ENCODE measurements at places on chromosomes 3 and 15.

DNA sequence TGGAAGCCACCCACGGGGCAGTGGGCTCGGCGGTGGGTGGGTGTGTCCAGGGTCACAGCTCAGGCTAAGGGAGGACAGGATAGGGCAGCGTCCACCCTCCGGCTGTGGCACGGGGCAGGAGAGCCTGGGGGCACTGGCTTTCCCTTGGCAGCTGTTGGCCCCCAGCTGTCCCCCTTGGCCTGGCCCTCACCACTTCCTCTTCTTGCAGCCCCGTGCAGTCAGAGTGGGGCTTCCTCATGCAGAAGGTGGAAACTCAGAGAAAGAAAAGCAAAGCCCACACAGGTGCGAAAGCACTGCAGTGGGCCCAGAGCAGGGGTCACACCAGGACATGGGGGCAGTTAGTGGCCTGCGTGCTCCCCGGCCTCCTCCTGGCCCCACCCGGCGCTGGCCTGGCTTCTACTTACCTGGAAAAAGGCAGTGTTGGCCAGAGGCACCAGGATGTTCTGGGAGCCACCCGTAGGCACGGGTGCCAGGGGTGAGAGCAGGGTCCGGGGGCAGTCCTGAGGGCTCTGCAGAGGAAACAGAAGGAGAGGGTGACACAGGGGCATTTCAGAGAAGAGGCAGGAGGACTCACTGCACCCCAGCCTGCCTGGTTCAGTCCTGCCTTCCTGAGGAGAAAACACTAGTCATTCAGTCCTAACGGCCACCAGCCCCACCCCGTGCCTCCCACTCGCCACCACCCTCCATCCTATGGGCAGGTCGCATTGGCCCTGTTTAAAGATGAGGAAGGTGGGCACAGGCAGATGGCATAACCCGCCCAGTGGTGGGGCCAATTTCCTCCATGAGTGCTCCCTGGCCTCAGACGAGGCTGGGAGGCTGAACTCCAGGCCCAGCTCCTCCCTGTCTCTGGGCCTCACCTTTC lies 28.3 kb downstream of the PLXND1 start:
- DNase-seq: peak; percentile 88

DNA sequence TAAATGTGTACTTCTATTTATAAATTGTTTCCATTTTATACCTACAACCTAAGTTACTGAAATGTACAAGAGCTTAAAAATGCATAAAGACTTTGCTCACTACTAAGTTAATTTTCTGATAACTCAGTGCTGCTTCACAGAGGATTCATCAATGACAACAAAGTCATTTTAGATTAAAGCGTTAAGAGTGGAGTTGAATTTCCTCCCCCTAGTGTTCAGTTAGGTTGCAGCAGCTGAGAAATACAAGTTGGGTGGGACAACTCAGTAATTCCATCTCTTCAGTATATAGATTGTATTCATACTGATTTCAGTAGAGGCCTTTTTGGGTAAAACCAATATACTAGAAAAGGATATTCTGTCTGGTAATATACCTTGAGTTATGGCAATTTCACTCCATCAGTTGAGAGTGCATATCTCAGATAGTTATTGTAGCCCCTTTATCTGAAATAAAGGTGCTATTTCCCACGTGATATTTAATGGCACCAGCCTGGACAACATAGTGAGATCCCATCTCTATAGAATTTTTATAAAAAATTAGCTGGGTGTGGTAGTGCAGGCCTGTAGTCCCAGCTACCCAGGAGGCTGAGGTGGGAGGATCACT lies 6.9 kb upstream of the RPL35A start:
- DNase-seq: no peak

DNA sequence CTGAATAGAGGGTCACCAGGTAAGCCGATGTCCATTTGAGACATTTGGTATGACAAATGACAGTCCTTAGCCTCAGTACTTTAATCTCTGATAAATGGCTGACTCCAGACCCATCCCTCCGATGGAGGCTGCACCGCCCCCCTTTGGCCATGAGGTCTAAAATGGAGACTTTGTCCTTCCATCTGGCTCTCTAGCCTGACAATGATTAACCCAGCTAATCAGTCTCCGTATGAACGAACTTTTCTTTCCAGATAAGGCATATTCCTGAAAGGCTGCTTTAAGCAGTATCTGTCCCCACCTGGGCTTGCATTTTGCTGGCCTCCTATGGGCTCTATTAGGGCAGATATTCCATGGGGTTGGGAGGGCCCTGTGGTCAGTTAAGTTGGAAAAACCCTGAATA lies 10.8 kb upstream of the MYZAP start:
- DNase-seq: peak; percentile 82

- DNase-seq: no peak
These were observed 199.3 kb downstream of the GAP43 start for GRCh38 chr3:115822579-115822978.

GRCh38 chr3:130663092-130663491 lies 83.5 kb downstream of the PIK3R4 start:
- DNase-seq: no peak

DNA sequence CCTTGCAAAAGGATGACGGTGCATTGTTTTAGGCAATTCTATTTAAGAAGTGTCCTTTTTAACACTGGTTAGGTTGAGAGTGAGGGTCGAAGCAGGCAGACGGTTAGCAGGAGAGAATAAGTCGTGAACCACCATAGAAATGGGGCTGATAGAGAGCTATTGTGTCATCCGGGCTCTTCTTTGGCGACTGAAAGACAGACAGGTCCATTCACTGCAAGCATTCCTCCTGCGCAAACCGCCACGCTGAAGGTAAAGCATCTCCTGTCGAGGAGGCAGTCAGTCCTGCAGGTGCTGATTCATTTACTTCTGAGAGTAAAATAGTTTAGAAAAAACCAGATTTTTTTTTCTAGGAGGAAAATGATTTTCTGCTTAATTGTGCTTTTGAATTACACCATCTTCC lies 1002.8 kb upstream of the NR2F2 start:
- DNase-seq: no peak

DNA sequence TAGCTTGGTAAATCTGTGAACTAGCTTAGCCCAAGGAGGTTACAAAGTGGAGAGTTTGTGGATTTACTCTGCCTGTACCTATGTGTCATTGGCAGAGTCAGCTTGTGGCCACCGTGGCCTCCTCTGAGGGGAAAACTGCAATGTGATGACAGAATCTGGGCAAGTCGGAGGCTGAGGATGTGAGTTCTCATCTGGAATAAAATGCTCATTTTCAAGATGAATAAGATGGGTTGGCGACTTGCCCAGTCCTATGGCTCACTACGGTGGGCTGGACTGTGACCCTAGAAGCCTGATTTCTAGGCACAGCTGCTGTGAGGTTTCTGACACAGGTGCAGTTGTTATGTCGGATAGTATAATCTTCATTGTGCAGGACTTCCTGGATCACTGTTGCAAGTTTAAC lies 83.7 kb downstream of the ETV5 start:
- no peak for DNase-seq

DNA sequence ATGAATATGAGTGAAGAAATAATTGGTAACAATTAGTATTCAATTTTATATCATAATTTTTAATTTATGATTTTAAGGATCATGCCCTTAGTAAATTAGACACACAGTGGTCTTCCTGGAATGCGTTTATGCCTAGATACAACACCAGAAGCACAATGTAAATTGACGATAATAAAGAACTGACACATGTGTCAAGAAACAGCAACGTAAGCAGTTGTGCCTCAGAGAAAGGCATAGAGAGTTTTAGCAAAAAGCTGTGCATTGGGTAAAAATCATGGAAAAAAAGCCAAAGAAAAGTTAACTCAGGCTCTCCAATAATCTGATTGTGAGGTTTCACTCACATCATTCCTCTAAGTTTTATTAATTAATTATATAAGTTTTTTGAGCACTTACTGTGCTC lies 37.0 kb upstream of the CNTN6 start:
- no peak for DNase-seq

DNA sequence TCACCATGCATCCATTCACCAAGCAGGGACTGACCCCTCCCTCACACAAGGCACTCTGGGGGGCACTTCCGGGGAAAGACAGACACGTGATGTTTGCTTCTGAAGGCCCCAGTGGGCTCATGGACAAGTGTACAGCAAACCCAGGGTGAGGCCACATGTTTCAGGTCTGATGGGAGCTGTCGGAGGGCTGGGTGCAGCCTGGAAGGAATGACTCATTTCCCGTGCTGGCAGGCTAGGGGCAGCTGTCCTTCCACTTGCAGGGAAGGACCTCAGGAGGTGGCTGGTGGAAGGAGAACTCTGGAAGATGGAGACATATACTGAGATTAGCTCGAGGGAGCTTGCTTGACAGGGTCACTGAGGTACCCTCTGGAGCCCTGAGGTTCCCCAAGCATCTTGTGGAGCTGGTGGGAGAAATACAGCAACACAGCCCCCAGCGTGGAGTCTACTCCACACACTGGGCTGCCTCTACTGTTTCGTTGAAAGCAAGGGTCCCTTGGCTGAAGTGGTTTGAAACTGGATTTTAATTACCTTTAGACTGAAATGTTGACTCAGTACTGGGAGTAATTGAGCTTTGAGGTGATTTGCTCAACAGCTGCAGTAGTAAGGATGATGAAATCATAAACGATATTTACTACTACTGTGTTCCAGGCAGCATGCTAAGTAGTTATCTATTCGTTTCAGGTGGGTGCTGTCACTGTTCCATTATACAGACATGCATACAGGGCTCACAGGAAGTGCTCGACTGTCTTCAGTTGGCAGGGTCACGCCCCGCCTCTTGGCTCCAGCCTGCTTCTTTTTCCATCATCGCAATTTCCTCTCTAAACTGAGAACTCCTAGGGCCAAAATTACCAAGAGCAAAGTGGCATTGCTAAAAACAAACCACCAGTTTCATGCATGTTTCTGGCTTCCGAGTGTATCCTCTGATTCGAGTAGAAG lies 230.4 kb downstream of the ADAMTS17 start:
- DNase-seq: peak; percentile 43

DNA sequence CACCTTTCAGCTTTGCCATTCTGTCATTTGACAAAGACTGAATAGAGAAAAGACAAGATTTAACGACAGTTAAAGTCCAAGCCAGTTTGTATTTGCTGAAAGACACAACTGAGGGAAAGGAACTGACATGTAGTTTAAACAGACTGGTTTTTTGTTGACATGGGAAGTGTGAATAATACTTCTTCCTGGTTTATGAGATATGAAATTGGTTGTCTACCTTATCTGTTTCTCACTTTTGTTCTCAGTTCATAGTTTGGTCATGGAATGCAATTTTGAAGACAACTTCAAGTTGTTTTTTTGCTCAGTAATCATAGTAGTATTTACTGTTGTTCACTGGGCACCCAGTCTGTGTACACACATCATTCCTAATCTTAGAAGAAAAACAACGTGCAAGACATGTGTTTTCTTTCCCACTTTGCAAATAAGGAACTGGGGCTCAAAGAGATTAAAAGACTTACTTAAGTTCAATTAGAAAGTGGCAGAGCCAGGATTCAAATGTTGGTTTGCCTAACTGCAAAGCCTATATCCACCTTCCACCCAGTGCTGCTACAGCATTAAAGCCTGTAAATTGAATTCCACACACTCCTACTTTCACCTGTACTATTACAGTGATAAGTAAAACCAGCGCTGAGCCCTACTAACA lies 103.5 kb downstream of the LPP start:
- DNase-seq: no peak

DNA sequence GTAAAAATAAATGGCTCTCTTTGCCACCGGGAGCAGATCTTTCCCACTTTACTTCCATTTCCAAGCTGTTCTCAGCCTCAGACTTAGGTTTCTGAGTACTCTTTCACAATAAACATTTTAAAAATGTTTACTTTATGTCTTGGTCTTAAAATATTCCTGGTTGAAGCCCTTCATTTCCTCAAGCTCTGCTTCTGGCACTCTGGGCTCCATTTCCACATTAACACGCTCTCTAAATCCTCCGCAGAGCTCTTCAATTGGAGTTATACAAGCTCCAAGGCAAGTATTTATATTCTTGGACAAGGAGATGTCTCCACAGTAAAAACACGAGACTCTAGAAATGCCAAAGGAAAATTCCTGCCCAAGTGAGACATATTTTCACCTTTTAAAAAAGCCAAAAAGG lies 169.3 kb downstream of the GREM1 start:
- DNase-seq: no peak

DNA sequence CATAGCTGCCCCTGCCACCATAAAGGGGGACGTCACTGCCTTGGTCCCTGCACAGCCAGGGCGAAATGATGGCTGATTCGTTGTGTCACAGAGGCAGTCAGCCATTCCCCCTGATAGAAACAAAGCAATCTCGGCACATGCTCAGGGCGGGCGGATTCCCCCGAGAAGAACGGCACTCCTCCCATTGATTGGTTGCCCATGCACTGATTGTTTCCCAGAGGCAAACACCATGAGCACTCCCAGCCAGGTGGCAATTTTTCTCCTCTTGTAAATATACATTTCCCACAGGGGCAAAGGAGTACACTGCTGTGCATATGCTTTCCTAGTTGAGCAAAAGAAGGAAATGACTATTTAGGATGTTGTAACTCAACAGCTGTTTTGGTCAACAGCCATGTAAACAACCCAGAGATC lies 56.5 kb downstream of the KY start:
- DNase-seq: no peak

DNA sequence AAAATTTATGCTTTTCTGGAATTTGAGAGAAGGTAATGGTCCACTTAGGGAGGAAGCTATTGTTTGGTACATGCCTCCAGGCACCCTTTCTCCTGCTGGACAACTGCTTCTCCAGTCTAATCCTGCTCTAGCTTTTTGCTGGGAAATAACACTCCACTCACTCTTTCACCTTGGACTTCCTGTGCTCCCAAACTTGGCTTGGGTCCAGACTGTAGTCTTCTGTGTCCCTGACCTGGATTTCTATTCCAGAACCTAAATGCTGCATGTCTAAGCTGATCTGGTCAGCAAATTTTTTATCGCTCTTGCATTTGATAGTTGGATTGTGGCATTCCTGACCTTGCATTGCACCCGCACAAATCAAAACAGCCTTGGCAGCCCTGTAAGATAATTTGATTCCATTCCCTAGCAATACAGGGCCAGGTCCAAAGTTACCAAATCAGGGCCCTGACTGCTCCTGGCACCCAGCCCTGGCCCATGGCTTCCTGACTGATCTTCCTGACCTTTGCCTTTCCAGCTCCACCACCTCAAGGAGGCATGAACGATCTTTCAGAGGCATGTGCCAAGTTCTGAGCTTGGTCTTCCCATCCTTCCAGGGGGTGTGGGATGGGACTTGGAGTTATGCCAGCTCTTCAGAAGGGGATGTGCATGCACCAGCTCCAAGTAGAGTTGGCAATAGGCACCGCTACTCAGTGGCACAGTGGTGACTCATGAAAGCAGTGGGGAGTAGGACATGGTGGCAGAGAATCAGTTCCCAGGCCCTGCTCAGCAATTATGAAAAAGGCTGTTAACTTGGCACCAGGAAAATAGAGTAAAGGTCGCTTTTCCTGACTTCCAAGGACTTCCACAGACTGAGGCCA lies 43.9 kb upstream of the GOLGA8J start:
- DNase-seq: peak; percentile 88

GRCh38 chr3:45545476-45545875 lies 49.1 kb upstream of the LIMD1 start:
- DNase-seq: no peak

GRCh38 chr15:67086637-67086914 lies 21.2 kb downstream of the SMAD3 start:
- DNase-seq: no peak

DNA sequence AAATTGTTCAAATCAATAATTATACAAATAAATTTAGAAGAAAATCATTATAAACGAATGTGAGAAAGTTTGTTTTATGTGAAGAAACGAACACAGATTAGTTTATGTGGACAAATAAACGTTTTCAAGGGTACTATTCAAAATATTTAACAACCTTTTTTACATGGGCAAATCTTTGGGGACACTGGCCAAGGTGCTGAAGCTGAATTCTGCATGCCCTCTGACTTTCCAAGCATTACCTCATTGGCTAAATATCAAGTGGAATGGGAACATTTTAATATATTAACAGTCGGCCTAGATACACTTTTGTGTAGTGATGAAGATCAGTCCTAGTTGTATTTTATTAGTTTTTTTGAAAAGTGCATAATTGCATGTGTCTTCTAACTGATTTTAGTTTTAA lies 636.4 kb upstream of the DPPA4 start:
- DNase-seq: no peak
